ENCODE measurements at places on chromosomes 5 and 9. TPM values are rescaled to one million over a fixed set of nuclear protein-coding genes. Genes with fewer than 3 reads are reported as not detected.
A peak's percentile ranks its signal among the peaks of the same experiment; 100 is the strongest.

GRCh38 chr9:136985027-136985602 lies 2.3 kb downstream of the LCNL1 start:
- no peak for DNase-seq

DNA sequence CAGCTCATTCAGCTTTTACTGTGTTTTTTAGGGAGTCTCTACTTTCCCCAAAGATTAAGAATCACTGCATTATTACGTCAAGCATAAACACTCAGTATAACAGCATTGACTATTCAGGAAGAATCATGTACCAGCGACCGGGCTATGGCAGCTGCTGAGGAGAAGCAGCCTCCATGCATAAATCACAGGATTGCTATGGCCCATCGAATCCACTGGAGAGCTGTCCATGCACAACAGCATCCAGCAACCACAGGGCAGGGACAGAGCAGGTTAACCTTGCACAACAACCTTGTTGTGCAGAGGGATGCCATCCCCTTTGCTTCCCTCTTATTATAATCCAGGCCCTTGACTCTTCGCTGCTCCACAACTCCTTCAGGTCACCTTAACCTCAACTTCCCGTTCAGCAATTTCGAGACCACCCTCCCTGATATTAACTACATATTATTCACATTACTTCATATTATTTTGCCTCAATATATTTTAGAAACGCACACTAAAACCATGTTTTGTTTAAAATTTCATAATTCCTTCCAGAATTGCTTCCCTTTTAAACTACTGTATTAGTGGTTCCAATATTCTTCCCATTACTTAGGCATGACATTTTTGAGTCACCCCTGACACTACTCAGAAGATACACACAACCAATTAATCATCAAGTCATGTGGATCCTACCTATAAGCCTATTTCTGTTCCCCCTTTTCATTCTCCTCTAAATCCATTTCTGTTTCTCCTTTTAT lies 991 bp downstream of the IARS1 start:
- no peak for DNase-seq

LCN9 gene
- not detected for total RNA-seq

MCTP1 gene
- total RNA-seq, result not detected

IFNA2 gene
- total RNA-seq, result not detected

DNA sequence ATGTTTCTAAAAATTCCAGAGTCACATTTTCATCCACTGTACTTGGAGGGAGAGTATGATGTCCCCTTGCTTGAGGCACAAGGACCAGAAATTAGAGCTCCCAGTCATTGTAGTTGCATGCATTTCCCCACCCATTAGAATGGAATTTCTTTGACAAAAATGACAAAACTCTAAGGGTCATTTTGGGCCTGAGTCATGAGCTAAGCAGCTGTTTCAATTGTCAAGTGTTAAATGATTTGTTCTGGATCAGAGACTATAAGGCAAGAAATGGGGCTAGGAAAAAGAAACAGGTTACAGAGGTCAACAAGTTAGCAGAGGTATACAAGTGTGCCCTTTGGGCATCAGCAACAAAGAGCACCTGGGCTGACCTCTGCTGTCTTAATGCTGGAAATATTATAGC lies 131.2 kb upstream of the IQGAP2 start:
- DNase-seq, result peak; percentile 68

- no peak for DNase-seq
These were observed 312.3 kb downstream of the MLLT3 start for GRCh38 chr9:20310024-20310423.

SEMA5A gene
- 0.95 TPM for total RNA-seq

DNA sequence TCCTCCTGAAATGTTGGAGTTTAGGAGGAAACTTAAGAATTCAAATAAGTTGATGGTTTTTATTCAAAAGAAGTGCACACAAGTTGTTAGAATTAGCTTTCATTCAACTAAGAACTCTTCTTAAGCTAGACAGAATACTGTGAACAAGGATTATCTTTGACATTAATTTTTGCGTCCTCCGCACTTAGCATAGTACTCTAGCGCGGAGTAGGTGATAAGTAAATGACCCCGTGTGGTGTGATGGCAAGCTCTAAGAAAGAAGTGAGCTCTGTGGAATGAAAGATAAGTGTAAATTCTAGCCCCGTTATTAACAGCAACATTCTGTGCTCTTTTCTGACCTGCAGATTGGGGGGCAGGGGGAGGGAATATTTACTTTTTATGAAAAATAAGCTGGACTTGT lies 1.0 kb downstream of the BRIX1 start:
- DNase-seq, result no peak

GRCh38 chr5:8517456-8517855 lies 648.5 kb downstream of the MTRR start:
- no peak for DNase-seq

DNA sequence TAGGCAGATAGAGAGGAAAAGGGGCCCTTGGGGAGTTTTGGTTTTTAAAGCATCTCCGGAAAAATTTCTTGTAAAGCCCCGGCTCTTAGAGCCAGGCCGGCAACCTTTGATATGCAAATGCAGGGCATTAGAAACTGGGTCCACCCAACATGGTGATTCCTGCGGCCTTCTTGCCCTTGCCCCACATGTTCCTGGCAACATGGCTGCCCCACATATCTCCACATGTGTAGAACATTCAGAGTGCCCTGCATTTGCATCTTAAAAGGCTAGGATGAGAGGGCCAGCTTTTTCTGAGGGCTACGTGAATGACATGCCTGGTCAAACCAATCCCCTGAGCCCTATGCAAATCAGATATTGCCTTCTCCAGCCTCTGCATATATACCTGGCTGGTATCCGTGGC lies 5.0 kb upstream of the SNAPC3 start:
- DNase-seq, result no peak

DNA sequence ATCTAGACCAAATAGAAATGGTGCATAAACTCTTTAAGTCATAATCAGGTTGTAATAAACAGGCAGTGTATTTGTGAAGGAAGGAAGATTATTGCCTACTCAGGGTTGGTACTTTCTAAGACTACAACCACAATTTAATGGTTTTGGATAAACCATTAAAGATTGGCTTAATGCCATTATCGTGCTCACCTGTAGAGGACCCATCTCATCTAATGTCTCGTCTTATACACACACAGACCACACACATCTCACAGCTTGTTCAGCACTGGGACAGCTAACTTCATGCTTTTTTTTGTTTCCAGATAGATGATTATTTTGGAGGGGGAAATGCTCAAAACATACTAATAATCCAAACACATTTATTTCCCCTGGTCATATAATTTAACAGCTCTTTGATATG lies 175.7 kb upstream of the SLC12A2 start:
- no peak for DNase-seq

IL9 gene
- not detected for total RNA-seq

- DNase-seq, result no peak
These were observed 110.9 kb upstream of the IL6ST start for GRCh38 chr5:56105511-56106291.

GRCh38 chr9:93896496-93897033 lies 58.6 kb downstream of the BARX1 start:
- DNase-seq, result no peak

SLC27A6 gene
- total RNA-seq, result not detected

All from G401 (cell line).